Cardiac septum (tissue), 1 donor: ENCODE measurements at places on chromosomes 12 and 14. TPM values are rescaled to one million over a fixed set of nuclear protein-coding genes. Genes with fewer than 3 reads are reported as not detected.

Gene TRIM9
- total RNA-seq: 1.5 TPM

Gene RERG
- 3.1 TPM for total RNA-seq

Gene SARNP
- total RNA-seq: 56.2 TPM

Gene SLC24A4
- not detected for total RNA-seq

Gene RAPGEF3
- 26.3 TPM for total RNA-seq

Gene RGS6
- total RNA-seq: 22.4 TPM

Gene CCDC197
- total RNA-seq: 3.4 TPM
